ENCODE measurements at places on chromosomes 2 and 18. TPM values are rescaled to one million over a fixed set of nuclear protein-coding genes. Genes with fewer than 3 reads are reported as not detected.

COLEC12 gene
- total RNA-seq = 0.05 TPM

CETN1 gene
- not detected for total RNA-seq

SLC19A3 gene
- not detected for total RNA-seq

B4GALT6 gene
- 5.0 TPM for total RNA-seq

PTGR3 gene
- total RNA-seq = 41.8 TPM

STON1 gene
- 2.8 TPM for total RNA-seq

LHCGR gene
- total RNA-seq = not detected

NMUR1 gene
- total RNA-seq = 0.21 TPM

GRCh38 chr18:38923126-38923525, 1357.5 kb upstream of the CELF4 start:
- DNase-seq = no peak

DNA sequence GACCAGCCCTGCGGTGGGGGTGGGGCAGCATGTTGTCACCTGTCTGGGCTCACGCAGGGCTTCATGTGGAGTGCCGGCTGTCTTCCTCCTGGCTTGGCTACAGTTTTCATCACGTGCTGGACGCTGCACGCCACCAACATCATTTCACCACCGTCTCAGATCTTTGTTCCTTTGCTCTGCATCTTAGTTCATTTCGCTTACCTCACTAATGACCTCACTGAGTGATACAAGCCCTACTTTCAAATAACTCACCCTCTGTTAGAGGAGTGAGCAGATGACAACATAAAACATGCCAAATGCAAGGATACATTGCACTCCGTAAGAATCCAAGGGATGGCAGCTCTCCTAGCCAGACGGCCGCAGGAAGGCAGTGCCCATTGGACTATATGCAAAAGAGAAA, 527.5 kb downstream of the GALR1 start:
- DNase-seq = no peak

GRCh38 chr2:10238396-10238795, 64.3 kb upstream of the HPCAL1 start:
- DNase-seq = no peak

GRCh38 chr2:235551965-235552364, 58.1 kb downstream of the AGAP1 start:
- no peak for DNase-seq

GRCh38 chr2:86015006-86015405, 90.7 kb downstream of the POLR1A start:
- DNase-seq = no peak

GRCh38 chr2:217371781-217372213, 511.9 kb upstream of the TNP1 start:
- DNase-seq = no peak

GRCh38 chr2:233084488-233084887, 24.3 kb downstream of the INPP5D start:
- DNase-seq = peak; percentile 59

DNA sequence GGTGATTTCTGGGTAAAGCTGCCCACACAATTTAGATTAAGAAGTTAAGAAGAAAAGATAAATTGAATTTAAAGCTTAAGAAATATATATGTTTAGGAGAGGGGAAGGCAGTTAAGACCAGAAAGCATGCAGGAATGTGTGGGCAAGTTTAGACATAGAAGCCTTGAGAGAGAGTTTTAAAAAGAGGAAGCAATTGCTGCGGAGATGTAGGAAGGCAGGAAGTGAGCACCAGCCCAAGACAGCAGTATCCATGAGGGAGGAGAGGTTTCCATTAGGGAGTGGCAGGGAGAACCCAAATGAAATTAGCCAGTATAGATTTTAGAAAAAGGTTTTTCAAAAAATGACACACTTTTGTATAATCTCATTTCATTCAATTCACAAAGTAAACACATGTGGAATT, 24.3 kb downstream of the DSC2 start:
- no peak for DNase-seq

GRCh38 chr2:121333834-121334558, 49.0 kb upstream of the TFCP2L1 start:
- peak; percentile 12 for DNase-seq

DNA sequence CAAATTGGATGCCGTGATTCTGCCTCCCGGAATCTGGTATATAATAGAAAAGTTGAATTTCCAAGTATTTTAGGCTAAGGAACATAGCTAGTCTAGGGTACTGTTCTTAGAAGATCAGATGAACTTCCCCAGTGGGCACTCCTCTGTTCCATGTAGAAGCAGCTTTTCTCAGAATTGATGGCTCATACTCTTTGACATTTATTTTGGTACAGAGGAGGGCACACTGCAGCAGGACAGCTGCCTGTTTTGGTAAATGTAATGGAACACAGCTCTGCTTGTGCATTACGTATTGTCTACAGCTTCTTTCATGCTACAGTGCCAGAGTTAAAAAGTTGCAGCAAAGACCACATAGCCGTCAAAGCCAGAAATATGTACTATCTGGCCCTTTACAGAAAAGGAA, 10.8 kb downstream of the YPEL5 start:
- no peak for DNase-seq

DNA sequence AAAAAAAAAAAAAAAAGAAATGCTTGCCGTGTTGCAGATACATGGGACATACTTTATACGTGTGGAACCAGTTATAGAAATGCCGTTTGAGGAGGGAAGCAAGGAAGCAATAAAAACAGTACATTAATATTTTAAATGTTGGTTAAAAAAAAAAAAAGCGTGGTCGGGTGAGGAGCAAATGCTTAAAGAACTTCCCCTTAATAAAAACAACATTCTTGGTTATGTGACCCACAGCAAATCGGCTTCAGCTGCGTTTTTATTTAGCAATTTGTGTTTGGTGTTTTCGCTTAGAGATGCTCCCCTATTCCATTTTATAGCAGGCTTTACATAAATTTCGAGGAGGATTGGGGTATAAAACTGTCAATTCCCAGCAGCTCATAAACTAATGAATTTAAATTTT, 223.6 kb downstream of the LRRTM1 start:
- no peak for DNase-seq

- DNase-seq = no peak
Observed at GRCh38 chr18:5302606-5303005, 7.1 kb upstream of the ZBTB14 start.

DNA sequence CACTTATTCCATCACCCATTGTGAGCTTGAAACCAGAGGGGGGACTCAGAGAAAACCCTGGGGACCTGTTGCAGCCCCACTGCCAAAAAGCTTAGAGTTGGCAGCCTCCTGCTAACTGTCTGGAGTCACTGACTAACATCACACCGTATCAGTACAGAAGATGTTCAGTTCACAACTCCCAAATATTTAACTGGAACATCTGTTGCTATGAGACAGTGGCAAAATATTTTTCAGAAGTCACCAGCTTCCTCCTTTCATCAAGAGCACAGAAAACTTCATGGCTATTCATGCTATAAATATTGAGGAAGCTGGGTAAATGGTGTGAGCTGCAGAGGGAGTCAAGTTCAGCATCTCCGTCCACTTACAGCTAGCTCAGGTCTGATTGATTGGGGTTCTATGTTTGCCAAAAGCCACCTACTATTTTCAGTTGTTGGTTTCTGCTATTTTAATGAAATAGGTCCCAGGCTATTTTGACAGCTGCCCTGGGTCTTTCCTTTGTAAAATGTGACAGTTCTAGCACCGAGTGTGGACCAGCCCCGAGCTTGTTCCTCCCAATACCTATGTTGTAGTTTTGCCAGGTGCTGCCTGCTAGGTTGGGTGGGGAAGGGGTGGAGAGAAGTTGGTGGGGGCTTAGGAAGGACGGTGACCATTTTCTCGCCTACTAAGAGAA, 9.8 kb downstream of the TUBB6 start:
- DNase-seq = no peak

Measured in activated T-cell treated with anti-CD3 and anti-CD28 coated beads, Interleukin-2, amount 50 U/mL, for 72 hours (primary cell).